ENCODE measurements at places on chromosomes 3 and 15. TPM values are rescaled to one million over a fixed set of nuclear protein-coding genes. Genes with fewer than 3 reads are reported as not detected.

GRCh38 chr3:129727707-129728106 lies 121.2 kb upstream of the PLXND1 start:
- H3K27me3 ChIP-seq: no peaks in the 10 kb centered on the region
- H3K4me3 ChIP-seq: no peak overlapping the region
- no peak for DNase-seq

DNA sequence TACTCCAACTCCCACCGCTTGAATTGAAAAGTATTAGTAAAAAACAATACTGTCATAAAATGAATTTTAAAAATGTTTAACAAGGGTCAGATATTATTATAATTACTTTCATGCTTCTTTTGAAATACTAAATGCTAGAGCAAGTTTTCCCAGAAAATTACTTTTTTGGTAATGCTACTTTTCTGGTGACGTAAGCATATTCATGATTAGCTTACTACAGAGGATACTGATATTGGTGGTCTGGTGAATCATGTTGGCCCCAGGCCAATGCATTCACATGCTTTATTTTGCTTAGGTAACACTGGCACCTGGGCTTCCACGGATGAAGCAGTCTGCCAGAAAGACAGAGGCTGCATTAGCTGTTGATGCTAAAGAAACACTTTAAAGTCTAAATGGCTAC lies 12.4 kb downstream of the SPATA16 start:
- no peaks in the 10 kb centered on the region for H3K27me3 ChIP-seq
- H3K36me3 ChIP-seq: peaks cover 3% of the 10 kb centered on the region
- no peak overlapping the region for H3K4me3 ChIP-seq
- H3K4me1 ChIP-seq: peaks cover 2% of the 10 kb centered on the region

Gene TERC
- total RNA-seq: 14.1 TPM

DNA sequence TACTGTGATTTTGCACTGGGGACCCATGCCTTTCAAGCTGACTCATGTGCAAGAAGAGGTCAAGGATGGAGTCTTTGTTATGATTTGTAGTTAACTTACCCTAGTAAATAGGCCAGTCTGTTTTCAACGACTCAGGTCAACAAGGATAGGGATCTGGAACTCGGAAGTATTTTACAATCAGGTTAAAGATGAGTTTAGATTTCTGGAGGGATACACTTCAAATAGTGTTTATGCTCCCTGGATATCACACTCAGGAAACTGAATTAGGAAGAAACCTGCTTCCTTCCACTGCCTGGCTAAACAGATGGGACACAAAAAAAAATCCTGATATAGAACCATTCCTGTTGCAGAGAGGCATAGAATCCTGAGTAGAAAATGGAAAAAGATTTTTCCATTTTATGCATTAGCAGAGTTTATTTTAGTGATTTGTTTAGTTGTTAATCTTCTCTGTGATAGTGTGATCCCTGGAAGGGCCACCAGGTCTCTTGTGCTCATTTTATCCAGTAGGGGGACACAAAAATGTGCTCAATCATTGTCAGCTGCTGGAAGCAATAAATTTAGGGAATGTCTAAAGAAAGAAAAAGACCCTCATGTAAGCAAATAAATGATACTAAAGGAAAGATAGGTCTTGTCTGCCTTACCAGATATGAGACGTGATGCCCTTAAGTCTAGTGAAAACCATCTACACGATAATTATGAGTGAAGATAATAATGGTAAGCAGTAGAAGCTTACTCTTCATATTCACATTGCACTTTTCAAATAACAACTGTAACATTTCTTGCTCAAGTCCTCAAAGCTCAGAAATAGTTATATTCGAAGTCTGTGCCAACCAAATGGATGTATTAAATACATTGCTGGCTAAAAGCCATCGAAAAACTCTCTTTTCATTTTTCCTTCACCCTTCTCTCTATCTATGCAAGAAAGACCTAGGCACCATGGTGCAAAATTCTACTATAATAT lies 452.1 kb upstream of the KCNMB2 start:
- DNase-seq: no peak
- 0 out of 3 replicates have a peak overlapping the region, but pooled peaks have one; percentile 13 for H3K4me3 ChIP-seq
- H3K27me3 ChIP-seq: no peaks in the 10 kb centered on the region
- H3K27ac ChIP-seq: no peak overlapping the region
- peaks cover 5% of the 10 kb centered on the region for H3K4me1 ChIP-seq

Gene SLC12A1
- total RNA-seq: 0.04 TPM

- H3K36me3 ChIP-seq: peaks cover 29% of the 10 kb centered on the region
- no peak for DNase-seq
- H3K4me3 ChIP-seq: no peak overlapping the region
- no peak overlapping the region for H3K27ac ChIP-seq
- no peaks in the 10 kb centered on the region for H3K27me3 ChIP-seq
Measured at GRCh38 chr3:100437721-100438622, 36.6 kb downstream of the LNP1 start.

DNA sequence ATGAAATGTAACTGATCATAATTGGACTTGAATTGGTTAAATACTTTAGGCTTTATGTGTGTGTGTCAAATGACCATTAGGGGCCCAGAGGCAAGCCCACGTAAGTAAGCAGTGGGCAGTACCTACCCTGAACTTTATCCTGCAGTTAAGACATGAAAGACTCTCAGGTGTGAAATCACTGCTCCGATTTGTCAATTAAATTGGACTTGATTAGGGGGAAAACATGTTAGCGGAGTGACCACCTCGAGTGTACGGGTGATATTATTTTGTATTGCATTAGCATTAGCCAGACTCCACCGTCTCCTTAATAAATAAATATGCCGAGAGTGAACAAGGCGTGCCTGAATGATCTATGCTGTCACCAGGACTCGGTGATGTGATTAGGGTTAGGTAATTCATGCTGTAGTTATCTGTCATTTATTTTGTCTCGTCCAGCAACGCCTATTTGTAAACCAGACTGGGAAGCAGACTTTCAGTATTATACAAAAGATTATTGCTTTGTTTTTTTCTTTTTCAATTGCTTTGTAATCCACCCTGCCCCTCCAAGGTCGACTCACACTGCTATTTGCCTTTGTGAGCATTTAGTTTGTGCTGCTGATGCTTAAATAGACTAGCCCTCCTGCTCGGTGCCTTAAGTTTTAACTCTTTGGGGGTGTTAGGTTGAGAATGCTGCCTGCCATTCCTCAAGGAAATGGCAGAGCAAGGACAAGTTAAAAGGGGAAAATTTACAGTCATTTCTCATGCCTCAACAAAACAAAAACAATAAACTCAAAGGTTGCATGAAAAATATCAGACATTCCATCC lies 1.8 kb downstream of the RBMS3 start:
- H3K27me3 ChIP-seq: no peaks in the 10 kb centered on the region
- no peak overlapping the region for H3K27ac ChIP-seq
- no peak for DNase-seq
- no peaks in the 10 kb centered on the region for H3K36me3 ChIP-seq

GRCh38 chr3:140447136-140447535 lies 230.7 kb upstream of the TRIM42 start:
- DNase-seq: no peak
- no peak overlapping the region for H3K4me3 ChIP-seq
- no peak overlapping the region for H3K27ac ChIP-seq
- no peaks in the 10 kb centered on the region for H3K36me3 ChIP-seq
- H3K27me3 ChIP-seq: no peaks in the 10 kb centered on the region

Gene LEKR1
- total RNA-seq: 0.22 TPM

Gene KIF15
- 25.8 TPM for total RNA-seq

Gene CLDN1
- 2.1 TPM for total RNA-seq

GRCh38 chr15:95693917-95694316 lies 636.6 kb upstream of the NR2F2 start:
- H3K27me3 ChIP-seq: no peaks in the 10 kb centered on the region
- H3K36me3 ChIP-seq: peaks cover 13% of the 10 kb centered on the region
- no peak overlapping the region for H3K4me3 ChIP-seq

Gene XYLB
- total RNA-seq: 2.4 TPM

Gene SLC15A2
- 2.3 TPM for total RNA-seq

Gene MAP6D1
- 7.1 TPM for total RNA-seq

Gene PRR20G
- total RNA-seq: 0.26 TPM

Gene ZNF35
- 27.3 TPM for total RNA-seq
